Gastroesophageal sphincter (tissue), 4 donors: ENCODE measurements at places on chromosomes 6 and 20. TPM values are rescaled to one million over a fixed set of nuclear protein-coding genes. Genes with fewer than 3 reads are reported as not detected.

- ATAC-seq: no peak
Measured at GRCh38 chr6:107811591-107812218, 12.4 kb downstream of the SCML4 start.

DNA sequence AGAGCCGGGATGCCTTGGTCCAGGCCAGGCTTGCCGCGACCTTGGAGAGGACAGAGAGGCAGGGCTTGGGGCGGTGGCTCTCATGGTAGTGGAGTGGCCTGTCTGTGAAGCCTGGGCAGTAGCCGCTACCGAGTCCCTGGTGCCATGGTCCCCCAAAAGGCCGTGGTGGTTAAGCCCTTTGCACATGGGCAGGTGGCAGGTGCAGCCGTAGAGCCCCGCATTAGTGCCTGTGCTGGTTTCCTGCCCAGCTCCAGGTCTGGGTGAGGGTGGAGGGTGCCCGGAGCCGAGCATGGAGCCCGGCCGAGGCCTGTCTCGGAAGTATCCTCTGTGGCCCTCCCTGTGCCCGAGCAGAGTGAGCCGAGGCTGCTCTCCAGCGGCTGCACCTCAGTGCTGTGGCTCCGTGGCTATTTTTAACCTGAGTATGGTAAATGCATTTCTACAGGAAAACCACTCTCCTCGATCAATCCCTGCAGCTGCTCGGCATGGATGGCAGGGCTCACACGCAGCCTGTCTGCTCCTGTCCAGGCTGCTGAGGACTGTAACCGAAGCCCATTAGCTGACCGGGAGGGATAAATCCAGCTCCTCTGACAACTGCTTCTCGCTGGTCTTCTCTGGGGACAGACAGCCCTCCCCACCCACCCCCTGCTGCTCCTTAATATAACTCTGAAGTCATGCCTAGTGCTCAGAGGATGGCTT is 36.3 kb upstream of the GATA5 start:
- ATAC-seq: no peak

GRCh38 chr6:37359039-37359438 is 5.3 kb downstream of the RNF8 start:
- no peak for ATAC-seq

GRCh38 chr6:134447883-134448387 is 130.0 kb upstream of the SGK1 start:
- ATAC-seq: no peak

GRCh38 chr6:84356907-84357306 is 129.5 kb upstream of the CEP162 start:
- no peak for ATAC-seq

DNA sequence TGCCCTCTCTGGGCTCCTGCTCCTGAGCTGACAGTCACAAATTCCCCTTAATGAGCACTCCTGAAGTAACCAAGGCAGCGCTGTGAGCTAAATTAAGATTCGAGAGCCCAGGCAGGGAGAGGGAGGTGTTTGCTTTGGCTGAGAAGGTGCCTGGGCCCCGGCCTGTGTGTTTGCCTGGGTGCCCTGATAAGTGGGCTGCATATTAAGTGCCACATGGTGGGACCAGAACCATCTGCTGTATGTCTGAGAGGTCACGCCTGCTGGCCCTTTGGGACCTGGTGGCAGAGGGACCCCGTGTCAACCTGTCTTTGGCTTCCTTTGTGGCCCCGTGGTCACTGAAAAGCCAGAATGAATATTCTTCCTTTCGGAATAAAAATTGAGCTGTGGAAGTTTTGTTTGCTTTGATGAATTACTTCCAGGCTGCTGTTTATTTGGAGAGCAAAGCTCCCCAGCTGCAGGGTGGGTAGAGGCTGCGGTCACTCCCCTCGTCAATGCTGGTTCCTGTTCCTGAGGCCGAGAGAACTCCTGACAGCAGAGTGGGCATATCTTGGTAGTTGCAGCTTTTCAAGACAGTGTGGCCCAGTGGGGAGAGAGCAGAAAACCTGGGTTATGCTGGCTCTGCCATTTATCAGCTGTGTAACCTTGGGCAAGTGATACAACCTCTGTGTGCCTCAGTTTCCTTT is 17.5 kb upstream of the KCNK16 start:
- ATAC-seq: peak; percentile 31

DNA sequence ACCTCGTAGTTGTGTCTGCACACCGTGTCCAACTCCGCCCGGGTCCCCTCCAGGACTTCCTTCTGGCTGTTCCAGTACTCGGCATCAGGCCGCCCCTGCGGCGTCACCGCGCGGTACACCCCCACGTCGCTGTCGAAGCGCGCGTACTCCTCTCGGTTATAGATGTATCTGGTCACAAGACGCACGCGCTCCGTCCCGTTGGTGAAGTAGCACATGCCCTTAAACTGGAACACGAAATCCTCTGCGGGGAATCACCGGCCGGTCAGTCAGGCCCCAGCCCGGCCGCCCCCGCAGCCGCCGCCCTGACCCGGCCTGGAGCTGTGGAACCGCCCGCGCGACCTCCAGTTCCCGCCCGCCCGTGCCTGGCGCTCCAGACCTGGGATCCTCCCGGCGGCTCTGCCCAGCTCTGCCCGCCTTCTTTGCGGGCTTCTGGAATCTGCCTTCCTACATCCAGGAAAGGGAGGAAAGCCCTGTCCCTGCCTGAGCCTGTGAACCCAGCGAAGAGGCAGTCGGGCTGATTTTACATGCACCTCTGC is 1.6 kb downstream of the HLA-DQB1 start:
- peak; percentile 69 for ATAC-seq

DNA sequence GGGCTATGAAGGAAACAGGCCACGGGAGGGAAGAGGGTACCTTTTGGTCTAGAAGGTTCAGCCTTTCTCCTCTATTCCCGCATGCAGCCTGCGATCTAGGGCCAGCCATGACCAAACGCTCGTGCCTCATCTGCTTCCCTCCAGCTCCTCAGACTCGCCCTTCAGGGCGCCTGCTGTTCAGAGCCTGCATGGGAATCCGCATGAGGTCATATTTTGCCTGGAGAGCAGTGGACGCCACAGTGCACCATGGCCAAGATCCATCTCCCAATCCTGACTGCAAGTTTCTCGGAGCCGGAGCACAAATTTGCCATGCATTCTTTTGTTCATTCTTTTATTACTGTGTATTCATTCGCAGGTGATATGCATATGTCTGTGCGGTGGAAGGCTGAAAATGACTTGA is 608.1 kb downstream of the QKI start:
- ATAC-seq: no peak

- no peak for ATAC-seq
Measured at GRCh38 chr6:54865091-54865631, 18.6 kb downstream of the FAM83B start.

The WFDC2 gene
- total RNA-seq: 21.9 TPM

The FOXC1 gene
- 11.4 TPM for total RNA-seq

The SLPI gene
- 251 TPM for total RNA-seq

The ZC2HC1B gene
- not detected for total RNA-seq

The SEL1L2 gene
- total RNA-seq: not detected

The NEDD9 gene
- 13.1 TPM for total RNA-seq

The ETV7 gene
- not detected for total RNA-seq

The LPA gene
- not detected for total RNA-seq
